Muscle of arm (tissue), 14 donors: ENCODE measurements at places on chromosomes 2 and 18.

DNA sequence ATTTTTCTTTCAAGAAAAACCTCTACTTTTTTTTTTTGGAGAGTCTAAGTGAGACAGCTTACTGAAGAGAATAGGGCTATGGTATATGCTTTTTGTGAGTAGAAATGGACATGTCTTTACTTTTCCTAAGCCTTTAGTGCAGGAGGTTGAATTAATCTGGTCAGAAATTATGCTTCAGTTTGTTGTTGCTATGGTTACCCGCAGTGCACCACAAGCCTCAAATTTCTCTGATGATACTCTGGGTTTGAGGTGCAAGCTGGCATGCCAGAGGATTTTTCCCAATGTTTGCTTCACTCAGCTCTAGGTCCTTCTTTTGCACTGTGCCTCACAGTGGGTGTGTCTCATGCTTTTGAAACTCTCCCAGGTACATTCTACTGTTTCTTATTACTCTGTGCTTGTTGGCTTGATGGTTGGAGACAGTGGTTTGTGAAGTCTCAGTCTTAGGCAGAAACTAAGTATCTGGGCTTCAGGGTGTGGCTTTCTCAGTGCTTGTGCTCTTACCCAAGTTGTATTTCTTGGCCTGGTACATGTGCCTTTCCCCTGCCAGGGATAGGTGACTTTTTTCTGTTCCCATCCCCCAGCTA lies 278.3 kb downstream of the RBM43 start:
- DNase-seq, result no peak

- DNase-seq, result peak; percentile 23
Measured at GRCh38 chr2:49901202-49902065, 747.1 kb upstream of the FSHR start.

DNA sequence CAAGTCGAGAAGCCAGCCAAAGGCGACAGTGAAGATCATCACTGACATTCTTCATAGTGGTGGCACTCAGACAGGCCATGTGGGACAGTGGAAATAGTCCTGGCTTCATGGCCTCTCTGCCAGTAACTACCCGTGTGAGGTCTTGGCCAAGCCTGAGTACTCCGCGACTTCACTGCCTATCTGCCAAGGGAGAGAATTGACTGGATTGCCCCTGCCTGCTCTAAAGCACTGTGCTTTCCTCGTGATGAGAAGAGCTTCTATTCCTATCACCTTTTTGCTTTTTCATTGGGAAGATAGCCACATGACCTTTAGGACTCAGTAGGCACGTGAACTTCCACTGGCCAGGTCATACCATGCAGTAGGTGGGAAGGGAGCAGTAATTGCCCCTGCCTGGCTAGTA lies 239.3 kb downstream of the HAUS1 start:
- DNase-seq, result no peak

- DNase-seq, result no peak
Measured at GRCh38 chr2:234752966-234753365, 198.9 kb upstream of the SH3BP4 start.

DNA sequence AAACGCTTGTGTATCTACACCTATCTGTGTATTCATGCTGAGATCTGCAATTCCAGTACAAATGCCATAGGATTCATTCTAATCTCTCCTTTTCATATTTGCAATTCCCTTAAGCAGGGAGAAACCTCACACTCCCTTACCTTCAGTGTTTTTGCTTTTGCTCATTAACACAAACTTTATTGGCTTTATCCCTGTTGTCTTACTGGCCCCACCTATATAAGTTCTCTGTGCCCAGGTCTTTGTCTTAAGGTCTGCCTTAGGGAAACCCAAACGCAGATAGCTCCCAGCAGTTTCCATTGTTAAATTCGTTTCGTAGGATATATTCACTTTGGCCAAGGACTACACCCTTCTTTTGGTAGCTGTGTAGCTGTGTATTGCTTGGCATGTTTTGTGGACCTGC lies 4.0 kb upstream of the SNORC start:
- no peak for DNase-seq

DNA sequence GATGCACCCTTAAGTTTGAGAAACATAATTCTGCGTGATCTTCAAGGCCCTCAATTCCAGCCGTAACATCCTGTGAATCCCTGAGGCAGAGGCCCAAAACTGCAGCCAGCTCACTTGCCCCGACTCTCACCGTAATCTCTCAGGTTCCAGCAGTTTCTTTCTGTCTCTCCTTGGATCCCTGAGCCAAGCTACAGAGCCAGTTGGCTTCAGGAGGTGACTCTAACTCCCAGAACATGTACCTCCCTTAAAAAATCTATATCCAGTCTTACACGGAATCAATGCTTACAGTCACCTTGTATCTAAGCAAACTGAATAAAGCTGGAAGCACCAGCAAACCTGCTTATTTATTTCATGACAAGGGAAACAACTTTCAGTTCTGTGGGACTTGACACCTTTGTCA lies 300.4 kb downstream of the SETBP1 start:
- peak; percentile 17 for DNase-seq

DNA sequence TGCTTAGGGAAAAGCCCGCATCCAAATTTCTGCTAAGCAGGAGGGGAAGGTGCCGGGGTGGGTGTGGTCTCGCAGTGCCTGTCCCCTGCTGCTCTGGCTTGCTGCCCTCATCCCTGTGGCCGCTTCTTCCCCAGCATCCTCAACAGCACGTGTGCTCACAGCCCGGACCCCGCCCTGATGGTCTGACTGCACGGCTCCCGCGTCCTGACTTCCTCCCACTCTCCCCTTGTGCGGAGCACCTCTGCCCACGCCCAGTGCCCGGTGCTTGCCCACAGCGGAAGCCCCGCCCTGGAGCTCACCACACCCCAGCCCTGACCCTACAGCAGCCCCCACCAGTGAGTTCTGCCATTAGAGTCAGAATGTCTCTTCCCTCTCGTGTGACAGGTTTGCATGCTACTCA lies 277.9 kb downstream of the NDUFA10 start:
- DNase-seq, result no peak

DNA sequence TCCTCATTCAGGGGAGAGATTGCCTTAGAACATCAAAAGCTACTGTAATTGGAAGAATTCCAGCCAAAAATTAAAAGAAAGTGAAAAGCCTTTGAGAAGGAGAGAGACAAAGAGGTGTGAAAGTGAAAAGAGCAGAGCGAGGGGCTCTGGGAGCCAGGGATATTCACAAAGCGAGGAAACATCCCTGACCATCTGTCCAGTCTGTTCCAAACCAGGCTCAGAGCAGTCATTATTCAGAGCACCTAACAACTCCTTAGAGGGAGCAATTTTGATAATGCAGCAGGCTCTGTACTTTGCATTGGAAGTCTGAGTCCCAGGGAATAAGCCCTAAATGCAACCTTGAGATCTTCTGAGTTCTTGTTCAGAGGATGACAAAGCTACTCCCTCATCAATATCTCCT lies 119.1 kb upstream of the LYPD1 start:
- no peak for DNase-seq

GRCh38 chr2:209772290-209772685 lies 656 bp downstream of the UNC80 start:
- no peak for DNase-seq

DNA sequence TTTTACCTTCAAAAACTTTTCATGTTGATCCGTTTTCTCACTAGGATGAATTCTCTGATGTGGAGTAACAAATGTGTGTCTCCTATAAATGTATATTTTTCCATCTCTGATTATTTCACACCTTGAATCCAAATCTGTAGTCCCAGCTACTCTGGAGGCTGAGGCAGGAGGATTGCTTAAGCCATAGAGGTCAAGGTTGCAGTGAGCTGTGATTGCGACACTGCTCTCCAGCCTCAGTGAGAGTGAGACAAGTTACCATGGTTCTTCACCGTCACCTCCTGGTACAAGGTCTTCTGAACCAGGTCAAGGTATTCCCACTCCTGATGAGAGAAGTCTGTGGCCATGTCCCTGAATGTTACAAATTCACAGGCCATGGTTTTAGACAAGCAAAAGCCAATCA lies 15.1 kb downstream of the GMCL1 start:
- DNase-seq, result no peak

DNA sequence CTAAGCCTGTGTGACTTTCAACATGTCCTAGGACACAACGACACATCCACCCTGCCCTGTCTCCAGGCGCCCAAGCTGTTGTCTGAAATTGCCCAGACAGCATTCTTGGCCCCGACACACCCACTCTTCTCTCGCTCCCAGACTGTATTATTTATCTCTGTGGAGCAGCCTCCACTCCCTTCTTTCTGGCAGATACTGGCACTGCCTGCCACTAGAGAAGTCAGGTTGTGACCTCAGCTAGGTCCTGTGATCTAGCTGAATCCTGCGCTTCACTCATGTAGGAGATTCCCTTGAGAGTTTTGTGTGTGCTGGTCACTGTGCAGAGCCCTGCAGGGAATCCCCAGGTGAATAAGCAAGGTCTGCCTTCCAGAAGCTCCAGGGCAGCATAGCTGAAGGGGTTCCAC lies 77.1 kb upstream of the TNP1 start:
- DNase-seq, result no peak

GRCh38 chr18:40874233-40874632 lies 1080.8 kb upstream of the PIK3C3 start:
- DNase-seq, result no peak

- DNase-seq, result no peak
Measured at GRCh38 chr2:153408710-153409385, 69.7 kb downstream of the RPRM start.

GRCh38 chr2:3805201-3805939 lies 102.0 kb downstream of the DCDC2C start:
- DNase-seq, result no peak

GRCh38 chr2:46825939-46826568 lies 89.6 kb downstream of the MCFD2 start:
- DNase-seq, result no peak

DNA sequence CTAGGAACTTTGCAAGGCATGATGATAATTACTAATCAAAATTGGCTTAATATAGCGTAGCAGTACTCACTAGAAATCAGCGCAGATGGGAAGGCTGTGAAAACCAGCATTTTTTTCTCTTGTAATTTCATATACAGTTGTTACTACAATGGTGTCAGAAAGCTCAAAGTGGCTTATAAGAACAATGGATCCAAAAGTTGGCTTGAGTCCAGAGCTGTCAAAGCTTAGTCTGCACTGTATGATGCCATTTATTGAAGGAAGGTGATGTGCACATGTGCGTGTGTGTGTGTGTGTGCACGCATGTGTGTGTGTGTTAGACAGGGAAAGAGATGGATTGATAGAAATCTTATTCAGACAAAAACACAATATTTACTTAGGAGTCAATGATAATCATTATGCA lies 341.3 kb downstream of the TGIF1 start:
- no peak for DNase-seq

DNA sequence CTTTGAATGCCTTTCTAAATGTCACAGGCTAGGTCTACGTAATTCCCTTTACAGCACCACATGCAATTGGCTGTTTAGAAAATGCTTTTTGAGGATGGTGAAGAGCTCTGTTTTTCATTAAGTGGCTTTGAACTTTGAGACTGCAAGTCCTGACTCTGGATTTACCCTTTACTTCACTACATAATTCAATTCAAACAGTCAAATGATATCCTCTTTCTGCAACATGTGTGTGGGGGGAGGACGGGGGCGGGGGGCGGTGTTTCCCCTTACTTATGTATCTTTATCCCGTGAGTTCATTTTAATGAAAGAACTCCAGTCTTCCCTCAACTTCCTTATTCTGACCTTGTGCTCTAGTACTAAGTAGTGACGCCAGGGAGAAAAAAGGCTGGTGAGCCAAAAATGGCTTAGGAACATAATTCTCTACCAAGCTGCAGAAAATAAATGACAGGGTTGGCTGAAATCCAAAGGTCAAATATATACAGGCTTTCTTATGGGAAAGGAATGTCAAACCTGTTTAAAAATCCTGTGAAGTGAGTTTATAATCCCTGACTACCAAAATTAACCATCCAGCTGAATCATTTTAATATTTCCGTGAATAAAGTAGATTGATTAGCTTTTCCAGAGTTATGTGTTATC lies 119.6 kb downstream of the SLC8A1 start:
- DNase-seq, result peak; percentile 34

DNA sequence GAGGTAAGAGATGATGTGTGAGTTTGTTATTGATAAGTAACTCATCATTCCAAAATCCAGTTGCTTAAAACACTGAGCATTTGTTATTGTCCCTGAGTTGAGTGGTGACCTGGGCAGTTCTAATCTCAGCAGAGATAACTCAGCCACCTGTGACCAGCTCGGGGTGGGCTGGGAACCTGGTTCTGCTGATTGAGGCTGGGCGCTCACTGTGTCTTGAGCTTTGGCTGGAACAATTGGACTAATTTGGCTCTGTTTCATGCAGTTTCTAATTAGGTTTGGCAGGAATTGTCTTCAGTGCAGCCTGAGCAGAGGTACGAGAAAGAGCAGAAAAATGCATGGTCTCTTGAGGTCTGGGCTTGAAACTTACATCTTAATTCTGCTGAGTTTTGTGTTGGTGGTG lies 144.7 kb downstream of the RNF144A start:
- no peak for DNase-seq

- no peak for DNase-seq
Measured at GRCh38 chr2:47006374-47007222, 91.0 kb upstream of the MCFD2 start.

DNA sequence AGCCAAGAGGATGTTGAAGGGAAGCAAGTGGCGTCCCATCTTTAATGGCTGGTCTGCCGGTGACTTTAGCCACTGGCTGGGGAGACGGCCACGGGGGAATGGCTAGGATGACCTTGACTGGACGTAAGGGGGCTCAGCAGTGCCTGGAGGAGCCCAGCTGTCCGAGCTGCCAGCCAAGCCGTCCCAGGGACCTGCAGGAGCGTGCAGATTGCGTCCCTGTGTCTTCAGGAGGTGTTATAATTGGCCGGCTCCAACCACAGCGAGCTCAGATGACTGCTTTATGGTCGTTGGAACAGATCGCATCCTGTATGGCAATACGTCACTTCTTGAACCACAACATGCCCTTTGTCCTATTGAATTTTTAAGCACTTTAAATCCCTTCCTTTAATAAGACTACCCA lies 204.6 kb downstream of the EIPR1 start:
- no peak for DNase-seq

GRCh38 chr18:2963048-2963447 lies 49.9 kb downstream of the LPIN2 start:
- DNase-seq, result no peak

GRCh38 chr2:191951376-191951775 lies 104.5 kb upstream of the CAVIN2 start:
- DNase-seq, result no peak

DNA sequence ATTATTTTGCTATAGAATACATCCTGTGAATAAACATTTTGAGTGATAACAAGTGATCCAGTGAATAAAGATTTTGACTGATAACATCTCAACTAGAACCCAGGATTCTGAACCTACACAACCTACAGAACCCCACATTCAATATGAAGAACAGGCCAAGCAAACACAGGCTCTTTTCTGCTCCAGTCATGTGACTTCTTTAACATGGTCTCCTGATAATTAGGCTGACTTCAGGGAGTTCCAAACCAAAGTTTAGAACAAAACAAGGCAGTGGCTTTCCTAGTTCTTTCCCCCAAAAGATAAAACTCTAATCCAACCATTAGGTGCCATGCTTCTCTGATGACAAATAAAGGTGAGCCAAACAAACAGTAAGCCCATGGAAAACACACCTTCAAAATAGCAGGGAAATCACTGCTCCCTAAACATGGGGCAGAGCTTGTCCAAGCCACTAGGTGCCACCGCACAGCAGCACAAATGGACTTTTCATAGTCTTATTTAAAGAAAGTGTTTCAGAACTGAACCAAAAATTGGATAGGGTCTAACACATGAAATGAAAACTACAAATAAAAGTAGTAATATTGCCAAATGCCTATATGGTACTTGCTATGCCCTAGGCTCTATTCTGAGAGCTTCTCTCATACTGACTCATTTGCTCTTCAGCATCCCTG lies 95.3 kb downstream of the EVA1A start:
- no peak for DNase-seq
